HFFc6 (cell line): ENCODE measurements at places on chromosomes 5 and 9.

DNA sequence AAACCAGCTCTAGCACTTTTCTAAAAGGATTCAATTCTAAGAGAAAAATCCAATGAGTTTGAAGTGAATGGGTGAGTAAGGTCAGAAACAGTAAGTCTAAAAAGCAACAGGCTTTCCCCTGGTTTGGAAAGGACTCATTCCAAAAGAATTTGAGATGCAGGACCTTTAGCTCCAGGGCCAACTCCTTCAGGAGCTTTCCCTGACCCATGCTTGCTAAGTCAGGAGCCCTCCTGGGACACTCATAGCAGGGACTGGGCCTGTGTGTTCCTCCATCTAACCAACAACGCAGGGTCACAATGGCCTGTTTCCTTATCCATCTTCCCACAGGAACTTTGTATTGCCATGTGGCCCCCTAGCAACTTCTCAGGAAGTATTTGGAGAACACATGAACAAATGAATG is 198.8 kb downstream of the FRMD3 start:
- no peak for DNase-seq

GRCh38 chr9:135857843-135858242 is 49.5 kb downstream of the CAMSAP1 start:
- DNase-seq: no peak

DNA sequence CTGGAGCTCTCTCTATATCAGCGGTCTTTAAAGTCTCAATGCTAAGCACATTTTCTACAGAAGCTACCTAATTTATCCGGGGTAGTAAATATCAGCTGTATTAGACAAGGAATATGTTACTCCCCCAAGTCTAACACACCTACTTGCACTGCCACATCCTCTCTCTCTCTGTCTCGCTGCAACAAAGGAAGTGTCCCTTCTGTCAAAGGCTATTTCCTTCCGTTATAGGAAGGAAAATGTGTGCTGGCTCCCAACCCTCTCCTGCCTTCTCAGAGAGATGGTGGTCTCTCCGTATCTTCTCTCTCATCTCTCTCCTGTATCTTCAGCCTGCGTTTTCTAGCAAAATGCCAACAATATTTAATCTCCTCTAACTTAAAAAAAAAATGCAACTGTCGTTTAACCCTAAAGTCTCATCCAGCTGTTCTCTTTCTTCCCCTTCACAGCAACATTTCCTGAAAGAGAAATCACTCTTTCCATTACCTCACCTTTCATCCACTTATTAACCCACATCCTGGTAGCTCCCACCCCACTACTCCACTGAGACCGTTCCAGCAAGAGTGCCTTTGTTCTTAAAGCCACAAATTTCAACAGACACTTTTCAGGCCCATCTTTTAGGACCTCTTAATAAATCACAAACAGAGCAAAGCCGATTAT is 2.3 kb downstream of the TTF1 start:
- DNase-seq: no peak

DNA sequence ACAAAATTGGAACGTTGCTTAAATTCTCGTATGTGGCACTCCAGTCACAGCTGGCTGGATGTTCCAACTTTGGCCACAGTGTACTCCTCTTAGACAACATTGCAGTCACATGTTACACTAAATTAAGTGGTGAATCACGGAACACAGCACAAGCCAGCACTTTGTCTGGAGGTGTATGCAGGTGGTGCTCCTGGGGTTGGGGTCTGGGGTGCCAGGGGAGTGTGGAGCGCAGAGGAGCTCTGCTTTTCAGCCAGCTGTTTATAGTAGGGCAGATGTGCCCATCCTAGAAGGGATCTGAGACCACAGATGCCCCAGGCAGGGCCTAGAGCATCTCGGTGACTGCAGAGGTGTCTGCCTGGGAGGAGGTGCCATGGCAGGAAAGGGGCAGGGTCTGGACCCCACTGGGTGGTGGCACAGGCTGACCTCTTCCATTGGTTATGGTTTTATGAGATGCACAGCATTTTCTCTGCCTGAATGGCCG is 82.6 kb downstream of the WNK2 start:
- DNase-seq: no peak

DNA sequence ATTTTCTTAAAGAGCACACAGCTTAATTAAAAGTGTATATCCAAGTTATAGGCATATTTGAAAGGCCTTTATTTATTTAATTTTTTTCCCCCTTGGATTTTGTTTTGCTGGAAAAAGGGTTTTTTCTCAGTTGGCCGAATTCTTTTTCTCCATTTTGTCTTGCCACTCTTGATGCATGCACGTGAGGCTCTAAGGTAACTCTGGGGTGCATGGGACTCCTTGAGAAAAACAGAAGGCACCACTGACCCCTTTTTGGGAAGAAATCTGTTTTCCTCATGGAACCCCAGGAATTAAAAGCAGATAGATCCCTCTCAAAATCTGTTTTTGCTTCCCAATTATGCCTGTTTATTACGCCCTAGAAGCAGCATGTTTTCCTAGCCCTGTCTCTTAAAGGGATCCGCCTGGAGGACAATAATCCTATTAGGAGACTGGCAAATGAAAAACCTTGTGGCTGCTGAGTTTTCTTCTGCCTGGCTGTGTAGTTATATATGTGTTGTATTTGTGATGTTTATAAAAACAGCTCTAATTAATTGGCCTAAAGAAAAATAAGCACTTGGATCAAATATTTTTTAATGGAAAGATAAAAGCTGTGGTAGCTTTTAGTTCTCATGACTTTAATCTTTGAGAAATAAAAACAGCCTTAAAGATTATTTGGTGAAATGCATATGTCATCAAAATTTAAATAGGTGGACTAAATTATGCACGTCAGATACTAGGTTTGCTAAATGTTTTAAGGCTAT is 435.1 kb upstream of the CDH9 start:
- no peak for DNase-seq
